ENCODE measurements at places on chromosomes 1 and 21. TPM values are rescaled to one million over a fixed set of nuclear protein-coding genes. Genes with fewer than 3 reads are reported as not detected.

C1orf53 gene
- total RNA-seq: 0.79 TPM

KCNJ9 gene
- 0.13 TPM for total RNA-seq

S100A3 gene
- 2.3 TPM for total RNA-seq

ARHGEF16 gene
- total RNA-seq: 21.6 TPM

KIF2C gene
- 0.79 TPM for total RNA-seq

MYCL gene
- total RNA-seq: 5.5 TPM

TPTE gene
- total RNA-seq: not detected

OR6K3 gene
- not detected for total RNA-seq

FHAD1 gene
- 0.13 TPM for total RNA-seq

ENSA gene
- total RNA-seq: 123 TPM

CLEC20A gene
- total RNA-seq: not detected

UBE2U gene
- not detected for total RNA-seq

TEX38 gene
- total RNA-seq: not detected

CR1L gene
- not detected for total RNA-seq

KCNN3 gene
- total RNA-seq: not detected

CELA3B gene
- not detected for total RNA-seq

TNFRSF4 gene
- total RNA-seq: not detected

LIN28A gene
- total RNA-seq: not detected

CNTN2 gene
- total RNA-seq: under 0.01 TPM

SYT14 gene
- not detected for total RNA-seq

BCAN gene
- not detected for total RNA-seq

RCAN3 gene
- 15.9 TPM for total RNA-seq

PCAT6 gene
- 0.51 TPM for total RNA-seq

LRRC41 gene
- 53.7 TPM for total RNA-seq

TRIM67 gene
- not detected for total RNA-seq

S100A7A gene
- not detected for total RNA-seq

FMO1 gene
- not detected for total RNA-seq

HLX gene
- not detected for total RNA-seq

OR2T2 gene
- not detected for total RNA-seq

TRPM2 gene
- total RNA-seq: under 0.01 TPM

FCER1G gene
- total RNA-seq: 0.26 TPM

GPR89B gene
- total RNA-seq: 22.8 TPM

NPHS2 gene
- total RNA-seq: not detected

PCSK9 gene
- 5.8 TPM for total RNA-seq

RASSF5 gene
- total RNA-seq: 3.4 TPM
